Left renal cortex interstitium (tissue), 4 donors: ENCODE measurements at places on chromosomes 6 and 20.

DNA sequence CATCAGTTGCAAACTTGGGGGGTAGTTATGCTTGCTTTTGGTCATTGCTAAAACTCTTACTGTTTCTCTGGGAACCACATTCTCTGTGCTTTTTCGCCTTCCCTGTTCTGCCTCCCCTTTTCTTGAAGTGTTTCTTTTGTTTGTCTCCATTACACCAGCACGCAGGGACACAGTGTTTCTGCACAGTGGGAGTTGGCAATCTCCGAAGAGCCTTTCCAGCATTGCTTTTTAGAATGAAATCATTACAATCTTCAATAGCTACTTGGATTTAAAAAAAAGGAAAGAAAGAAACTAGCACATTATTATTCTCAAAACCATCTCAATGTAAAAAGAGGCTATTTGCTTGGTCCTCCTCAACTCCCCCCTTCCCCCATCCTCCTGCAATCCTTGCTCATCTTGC, 536.7 kb upstream of the MMS22L start:
- DNase-seq: no peak

GRCh38 chr6:37980222-37980595, 160.7 kb downstream of the ZFAND3 start:
- no peak for DNase-seq

DNA sequence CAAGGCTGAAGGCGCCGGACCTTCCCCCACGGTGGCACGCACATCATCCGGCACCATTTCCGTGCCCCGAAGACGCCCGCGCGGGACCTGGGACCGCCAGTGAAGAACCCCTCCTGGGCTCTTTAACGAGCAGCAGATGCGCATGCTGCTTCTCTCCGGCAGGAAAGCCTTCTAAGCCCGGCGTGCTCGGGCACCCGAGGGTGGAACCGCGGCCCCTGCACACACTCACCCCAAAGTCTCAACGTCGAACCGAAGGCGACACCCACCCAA, 240 bp downstream of the FOXQ1 start:
- no peak for DNase-seq

DNA sequence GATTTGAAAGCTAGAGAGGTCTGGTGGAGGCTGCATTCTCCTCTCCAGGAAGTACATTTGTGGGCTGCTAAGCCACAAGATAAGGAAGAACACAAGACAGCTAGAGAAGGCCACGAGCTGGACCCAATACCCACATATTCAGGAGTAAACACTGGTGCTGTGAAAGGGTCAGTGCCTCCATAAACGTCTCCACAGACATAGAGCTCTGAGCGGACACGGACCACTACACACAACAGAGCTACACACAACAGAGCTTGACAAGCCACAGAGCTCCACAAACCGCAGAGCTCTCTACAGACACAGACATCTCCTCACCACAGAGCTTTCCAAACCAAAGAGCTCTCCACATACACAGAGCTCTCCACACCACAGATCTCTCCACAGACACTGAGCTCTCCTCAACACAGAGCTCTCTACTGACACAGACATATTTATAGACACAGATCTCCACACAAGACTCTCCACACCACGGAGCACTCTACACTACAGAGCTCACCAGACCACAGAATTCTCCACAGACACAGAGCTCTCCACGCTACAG, 51.9 kb downstream of the ERMARD start:
- no peak for DNase-seq

DNA sequence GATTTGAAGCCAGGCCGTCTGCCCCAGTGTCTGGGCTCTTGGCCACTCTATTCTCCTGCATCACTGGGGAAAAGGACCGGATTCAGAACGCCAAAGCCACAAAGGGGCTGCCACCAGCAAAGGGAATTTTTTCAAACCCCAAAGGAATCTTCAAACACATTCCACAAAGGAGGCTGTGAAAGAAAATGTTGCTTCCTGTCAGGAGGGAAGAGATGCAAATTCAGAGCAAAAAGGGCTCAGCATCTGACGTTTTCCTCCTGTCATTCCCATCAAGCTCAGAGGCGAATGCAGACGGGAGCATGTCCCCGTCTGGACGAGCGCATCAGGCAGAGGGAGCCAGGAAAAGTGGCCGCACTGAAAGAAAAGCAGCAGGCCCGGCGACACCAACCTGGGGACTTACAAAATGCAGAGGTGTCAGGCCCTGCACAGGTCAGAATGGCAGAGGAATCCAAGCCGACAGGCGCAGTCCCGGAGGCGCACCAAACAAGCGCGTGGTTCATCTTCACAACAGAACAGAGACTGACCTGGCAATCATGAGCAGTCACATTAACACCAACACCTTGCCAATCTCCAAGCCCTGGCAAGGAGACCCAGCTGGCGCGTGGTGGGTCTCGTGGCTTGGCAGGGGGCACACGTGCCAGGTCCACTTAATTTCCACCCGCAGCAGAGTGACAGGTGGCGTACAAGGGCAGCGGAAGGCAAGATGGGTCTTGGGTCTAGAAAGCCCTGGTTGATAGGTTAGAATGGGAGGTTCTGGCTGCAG, 62.8 kb downstream of the GRM4 start:
- DNase-seq: no peak

GRCh38 chr20:54172856-54173652, 732 bp downstream of the CYP24A1 start:
- DNase-seq: no peak

DNA sequence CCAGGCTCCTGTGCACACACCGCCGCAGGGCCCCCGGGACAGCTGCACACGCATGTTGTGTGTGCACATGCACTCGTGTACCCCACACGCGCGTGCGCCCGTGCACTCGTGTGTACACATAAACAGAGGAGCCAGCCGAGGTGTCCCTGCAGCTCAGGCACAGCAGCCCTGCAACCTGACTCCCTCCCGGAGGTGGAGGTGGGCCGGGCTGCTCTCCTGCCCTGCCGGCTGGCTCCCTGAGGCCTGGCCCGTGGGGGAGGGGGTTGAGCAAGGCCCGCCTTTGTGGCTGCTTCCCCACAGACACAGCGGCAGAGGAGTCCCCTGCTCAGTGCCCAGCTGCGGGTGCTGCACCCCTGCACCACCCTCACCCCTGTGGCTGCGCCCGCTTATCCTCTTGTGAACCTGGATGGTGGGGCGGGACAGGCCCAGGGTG, 624 bp downstream of the RBBP8NL start:
- DNase-seq: no peak

- DNase-seq: no peak
Measured at GRCh38 chr6:19757036-19757435, 80.1 kb upstream of the ID4 start.

DNA sequence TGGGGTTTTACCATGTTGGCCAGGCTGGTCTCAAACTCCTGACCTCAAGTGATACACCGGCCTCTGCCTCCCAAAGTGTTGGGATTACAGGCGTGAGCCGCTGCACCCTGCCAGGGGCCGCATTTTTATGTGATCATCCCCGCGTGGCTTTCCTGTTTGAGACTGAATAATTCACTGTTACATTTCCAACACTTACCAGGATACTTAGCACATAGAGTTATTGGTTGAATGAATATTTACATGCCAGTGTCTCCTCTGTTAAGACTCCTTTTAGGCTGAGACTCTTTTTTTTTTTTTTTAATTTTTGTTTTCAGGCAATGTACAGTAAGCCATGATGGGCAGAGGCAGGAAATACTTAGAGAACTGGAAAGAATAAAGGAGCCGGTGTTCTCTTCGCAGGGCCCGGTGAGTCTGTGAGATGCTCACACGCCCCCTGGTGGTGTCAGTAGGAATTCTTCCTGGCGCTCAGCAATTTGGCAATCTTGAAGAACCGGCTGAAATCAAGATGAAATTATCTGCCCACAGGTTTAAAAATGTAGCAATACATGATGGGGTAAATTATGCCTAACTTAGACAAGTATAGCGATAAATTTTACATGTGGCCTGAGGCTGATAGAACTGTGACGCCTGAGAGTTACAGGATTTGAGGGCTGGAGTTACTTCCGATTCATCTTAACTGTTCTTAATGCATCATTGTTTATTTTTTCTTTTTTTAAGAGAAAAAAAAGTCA, 7.6 kb upstream of the RNF114 start:
- no peak for DNase-seq

DNA sequence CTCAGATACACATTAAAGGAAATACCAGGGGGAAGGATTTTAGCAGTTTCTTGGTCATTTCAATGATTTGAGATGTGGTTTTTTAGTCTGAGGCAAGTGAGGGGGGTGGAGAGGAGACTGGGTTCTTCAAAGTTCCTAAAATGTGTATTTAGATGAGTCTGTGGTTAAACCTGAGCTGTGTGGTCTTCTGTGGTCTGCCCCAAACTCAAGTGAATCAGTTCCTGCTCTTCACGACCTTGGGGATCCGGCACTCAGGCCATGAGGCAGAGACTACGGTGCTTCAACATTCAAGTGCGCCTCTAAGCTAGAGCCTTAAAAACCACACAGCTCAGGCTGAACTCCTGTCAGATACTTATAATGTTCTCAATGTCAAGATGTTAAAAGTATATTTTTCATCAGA, 406.7 kb downstream of the LMBRD1 start:
- no peak for DNase-seq

DNA sequence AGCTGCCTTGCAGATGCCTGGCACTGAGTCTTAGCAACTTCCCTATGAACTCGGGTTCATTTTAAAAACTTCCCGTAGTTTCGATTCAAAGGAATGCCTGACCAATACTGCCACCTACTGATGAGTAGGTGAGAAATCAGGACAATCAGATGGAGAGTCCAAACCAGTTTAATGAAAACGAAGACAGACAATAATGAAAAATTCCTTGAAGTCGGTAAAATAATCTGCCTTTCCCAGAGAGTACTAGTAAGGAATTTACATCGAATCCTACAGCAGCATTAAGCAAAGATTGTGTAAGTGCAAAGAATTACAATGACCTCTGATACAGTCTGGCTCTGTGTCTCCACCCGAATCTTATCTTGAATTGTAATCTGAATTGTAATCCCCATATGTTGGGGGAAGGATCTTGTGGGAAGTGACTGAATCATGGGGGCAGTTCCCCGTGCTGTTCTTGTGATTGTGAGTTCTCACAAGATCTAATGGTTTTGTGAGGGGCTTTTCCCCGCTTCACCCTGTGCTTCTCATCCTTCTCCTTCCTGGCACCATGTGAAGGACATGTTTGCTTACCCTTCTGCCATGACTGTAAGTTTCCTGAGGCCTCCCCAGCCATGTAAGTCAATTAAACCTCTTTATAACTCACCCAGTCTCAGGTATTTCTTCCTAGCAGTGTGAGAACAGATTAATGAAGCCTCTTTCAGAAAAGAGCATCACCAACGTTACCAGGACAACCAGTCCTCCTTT, 134.4 kb downstream of the ARHGAP18 start:
- DNase-seq: no peak

DNA sequence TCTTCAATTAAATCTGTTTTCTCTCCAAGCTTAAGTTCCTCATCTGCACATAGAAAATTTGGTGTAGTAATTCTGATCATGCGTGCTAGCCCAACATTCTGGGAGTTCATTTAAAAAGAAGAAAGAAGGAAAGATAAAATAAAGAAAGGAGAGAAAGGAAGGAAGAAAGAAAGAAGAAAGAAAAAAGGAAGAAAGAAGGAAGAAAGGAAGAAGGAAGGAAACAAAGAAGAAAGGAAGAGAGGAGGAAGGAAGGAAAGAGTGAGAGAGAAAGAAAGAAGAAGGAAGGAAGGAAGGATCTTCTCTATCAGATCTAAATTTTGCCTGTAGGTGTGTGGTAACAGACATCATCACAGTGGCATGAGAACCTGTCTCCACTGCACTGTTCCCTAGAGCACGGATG, 16.2 kb downstream of the SLPI start:
- no peak for DNase-seq

- no peak for DNase-seq
Measured at GRCh38 chr6:131755597-131755996, 44.8 kb upstream of the CTAGE9 start.

- DNase-seq: no peak
Measured at GRCh38 chr20:43408848-43409576, 48.7 kb upstream of the SRSF6 start.

- DNase-seq: no peak
Measured at GRCh38 chr6:14730654-14731053, 515.2 kb upstream of the JARID2 start.

DNA sequence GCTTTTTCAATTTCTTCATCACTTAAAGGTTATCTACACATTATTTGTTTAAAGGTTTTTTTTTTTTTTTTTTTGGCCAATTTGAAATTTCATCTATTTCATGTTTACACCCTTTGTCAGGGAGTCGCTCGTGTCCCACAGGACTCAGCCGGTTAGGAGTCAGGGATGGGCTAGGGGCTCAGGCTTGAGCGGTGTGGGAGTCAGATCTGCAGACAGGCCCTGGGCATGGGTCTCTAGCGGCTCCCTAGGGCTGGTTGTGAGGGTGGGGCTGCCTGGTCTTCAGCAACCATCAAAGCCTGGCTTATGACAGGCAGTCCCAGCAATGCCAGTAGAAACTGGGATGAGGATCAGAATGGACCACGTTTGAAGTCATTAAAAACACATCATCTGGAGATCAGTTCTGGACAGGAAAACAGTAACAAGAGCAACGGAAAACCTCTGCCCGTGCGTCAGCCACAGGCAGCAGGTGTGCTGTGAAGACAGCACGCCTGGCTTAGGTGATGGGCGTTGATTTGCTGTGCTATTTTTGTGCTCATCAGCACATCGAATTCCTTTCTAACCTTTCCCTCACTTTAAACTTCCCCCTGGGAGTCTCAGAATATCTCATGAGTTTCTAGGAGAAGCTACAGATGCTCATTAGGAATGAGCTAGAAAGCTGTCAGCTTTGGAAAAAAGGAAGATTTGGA, 91.3 kb upstream of the MPC1 start:
- DNase-seq: no peak

GRCh38 chr6:31558631-31559500, 11.5 kb downstream of the NFKBIL1 start:
- DNase-seq: no peak

DNA sequence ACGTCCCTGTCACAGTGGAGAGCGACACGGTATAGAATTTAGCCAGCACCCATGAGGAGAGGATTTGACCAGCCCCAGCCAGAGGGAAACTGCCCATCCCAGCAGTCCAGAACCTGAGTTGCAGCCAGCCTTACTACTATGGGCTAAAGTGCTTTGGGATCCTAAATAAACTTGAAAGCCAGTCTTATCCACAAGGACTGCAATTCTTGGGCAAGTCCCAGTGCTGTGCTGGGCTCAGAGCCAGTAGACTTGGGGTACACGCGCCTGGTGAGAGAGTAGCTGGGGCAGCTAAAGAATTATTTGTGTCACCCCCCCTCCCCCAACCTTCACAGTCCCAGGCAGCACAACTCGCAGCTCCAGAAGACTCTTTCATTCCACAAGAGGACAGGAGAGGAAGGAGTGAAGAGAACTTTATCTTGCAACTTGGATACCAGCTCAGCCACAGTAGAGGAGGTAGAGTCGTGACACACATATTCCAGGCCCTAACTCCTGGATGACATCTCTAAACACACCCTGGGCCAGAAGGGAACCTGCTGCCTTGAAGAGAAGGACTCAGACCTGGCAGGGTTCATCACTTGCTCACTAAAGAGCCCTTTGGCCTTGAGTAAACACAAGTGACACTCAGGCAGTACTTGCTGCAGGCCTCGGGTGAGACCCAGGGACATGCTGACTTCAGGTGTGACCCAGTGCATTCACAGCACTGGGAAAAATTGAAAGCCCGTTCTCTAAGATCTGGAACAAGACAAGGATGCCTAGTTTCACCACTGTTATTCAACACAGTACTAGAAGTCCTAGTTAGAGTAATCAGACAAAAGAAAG, 100.3 kb downstream of the REV3L start:
- no peak for DNase-seq

GRCh38 chr6:13273931-13274706, 54.2 kb downstream of the TBC1D7 start:
- DNase-seq: no peak

GRCh38 chr20:25308671-25309394, 60.9 kb downstream of the PYGB start:
- no peak for DNase-seq

- no peak for DNase-seq
Measured at GRCh38 chr6:38161754-38162492, 342.4 kb downstream of the ZFAND3 start.

- no peak for DNase-seq
Measured at GRCh38 chr20:39245685-39246311, 283.7 kb downstream of the DHX35 start.
